Activated effector memory CD4-positive, alpha-beta T cell treated with anti-CD3 and anti-CD28 coated beads, Interleukin-2, amount 50 U/mL, for 16 hours (primary cell): ENCODE measurements at places on chromosomes 2 and 18.
A peak's percentile ranks its signal among the peaks of the same experiment; 100 is the strongest.

GRCh38 chr2:108923736-108924579 is 65.1 kb downstream of the EDAR start:
- DNase-seq = peak; percentile 54

DNA sequence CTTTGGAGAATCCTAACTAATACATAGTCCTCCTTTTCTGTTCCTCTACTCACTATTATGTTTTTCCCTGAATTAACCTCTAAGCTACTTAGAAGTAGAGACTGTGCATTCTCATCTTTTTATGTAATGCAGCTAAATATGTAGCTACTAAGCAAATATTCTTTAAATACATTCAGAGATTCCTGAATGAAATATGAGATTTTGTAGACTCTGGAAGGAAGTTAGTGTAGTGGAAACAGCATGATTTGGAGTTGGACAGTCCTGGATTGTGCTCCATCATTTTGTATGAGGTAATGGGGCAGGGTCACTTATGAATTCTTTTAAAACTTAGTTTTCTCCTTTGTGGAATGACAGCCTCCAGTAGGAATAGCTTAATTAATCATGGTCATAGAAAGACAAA is 24.7 kb upstream of the NT5C1B start:
- no peak for DNase-seq

GRCh38 chr2:218465987-218466633 is 47.2 kb downstream of the VIL1 start:
- DNase-seq = no peak

GRCh38 chr2:241200822-241201395 is 12.4 kb downstream of the ANO7 start:
- no peak for DNase-seq

DNA sequence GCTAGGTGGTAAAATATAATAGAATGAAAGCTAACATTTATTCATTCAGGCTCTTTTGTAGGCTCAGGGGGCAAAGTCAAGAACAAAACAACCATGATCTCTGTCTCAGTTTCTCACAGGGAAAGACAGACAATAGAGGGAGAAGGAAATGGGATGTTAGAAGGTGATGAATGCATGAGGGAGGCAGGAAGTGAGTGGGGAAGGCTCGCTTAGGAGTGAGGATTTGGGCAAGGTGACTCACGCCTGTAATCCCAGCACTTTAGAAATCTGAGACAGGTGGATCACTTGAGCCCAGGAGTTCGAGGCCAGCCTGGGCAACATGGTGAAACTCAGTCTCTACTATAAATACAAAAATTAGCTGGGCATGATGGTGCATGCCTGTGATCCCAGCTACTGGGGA is 88.4 kb downstream of the CTIF start:
- no peak for DNase-seq

DNA sequence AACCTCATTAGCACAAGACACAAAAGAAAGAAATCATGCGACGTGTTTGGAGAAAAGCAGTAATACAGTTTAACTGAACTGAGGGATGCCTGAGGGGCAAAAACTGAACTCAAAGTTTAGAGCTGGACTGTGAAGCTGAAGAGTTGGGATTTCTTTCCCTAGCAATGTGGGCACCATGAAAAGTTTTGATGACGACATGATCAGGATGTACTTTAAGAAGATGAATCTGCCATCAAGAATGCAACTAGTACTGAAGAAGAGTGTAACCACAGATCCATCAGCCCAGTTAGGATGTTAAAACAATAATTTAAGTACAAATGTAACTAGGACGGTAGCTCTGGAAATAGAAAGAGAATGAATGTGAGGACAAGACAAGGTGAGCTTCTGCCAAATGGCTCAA is 196.2 kb downstream of the VWC2L start:
- no peak for DNase-seq

GRCh38 chr2:180227461-180227860 is 220.4 kb upstream of the CWC22 start:
- DNase-seq = no peak

- no peak for DNase-seq
Measured at GRCh38 chr2:23269747-23270146, 115.2 kb upstream of the KLHL29 start.

GRCh38 chr2:152106464-152106863 is 7.6 kb upstream of the CACNB4 start:
- no peak for DNase-seq

DNA sequence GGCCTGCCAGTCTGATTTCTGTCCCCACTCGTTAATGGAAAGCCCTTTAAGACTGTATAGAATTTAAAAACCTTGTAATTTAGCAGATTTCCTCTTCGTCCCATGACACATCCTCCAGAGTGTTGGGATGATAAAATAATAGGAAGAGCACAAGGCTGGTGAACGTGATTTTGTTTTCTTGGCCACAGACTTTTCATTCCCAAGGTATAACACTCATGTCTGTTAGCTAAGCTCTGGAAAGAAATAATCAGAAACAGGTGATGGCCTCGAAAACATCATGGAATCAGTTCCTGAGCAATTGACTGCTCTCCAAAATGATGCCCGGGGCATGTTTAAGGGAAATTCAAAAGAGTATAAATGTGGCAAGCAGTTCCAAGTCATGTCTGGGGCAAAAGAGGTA is 337.8 kb upstream of the TCF4 start:
- DNase-seq = no peak

DNA sequence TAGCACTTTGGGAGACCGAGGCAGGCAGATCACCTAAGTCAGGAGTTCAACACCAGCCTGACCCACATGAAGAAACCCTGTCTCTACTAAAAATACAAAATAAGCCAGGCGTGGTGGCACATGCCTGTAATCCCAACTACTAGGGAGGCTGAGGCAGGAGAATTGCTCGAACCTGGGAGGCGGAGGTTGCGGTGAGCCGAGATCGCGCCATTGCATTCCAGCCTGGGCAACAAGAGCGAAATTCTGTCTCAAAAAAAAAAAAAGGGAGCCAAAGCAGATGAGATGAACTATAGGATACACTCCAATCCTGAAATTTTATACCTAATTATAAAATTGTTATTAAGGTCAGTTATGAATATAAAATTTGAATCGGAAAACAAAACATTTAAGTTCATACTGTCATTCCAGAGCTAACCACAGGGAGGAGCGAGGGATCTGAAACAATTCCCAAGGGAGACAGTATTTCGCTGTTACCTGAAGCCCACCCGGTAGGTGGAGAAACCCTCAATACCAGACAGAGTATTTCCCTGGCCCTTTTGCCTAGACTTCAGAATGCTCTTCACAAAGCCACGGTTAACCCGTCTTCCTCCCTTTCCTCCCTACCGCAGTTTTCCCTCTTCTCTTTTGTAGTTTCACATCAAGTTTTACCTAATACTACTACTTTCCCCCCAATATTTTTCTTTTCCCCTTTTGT is 1.4 kb downstream of the PPM1G start:
- no peak for DNase-seq

- no peak for DNase-seq
Measured at GRCh38 chr2:144849612-144850011, 329.7 kb upstream of the ZEB2 start.

- no peak for DNase-seq
Measured at GRCh38 chr2:199108056-199108455, 349.7 kb downstream of the SATB2 start.
